ENCODE measurements at places on chromosomes 4 and X.

DNA sequence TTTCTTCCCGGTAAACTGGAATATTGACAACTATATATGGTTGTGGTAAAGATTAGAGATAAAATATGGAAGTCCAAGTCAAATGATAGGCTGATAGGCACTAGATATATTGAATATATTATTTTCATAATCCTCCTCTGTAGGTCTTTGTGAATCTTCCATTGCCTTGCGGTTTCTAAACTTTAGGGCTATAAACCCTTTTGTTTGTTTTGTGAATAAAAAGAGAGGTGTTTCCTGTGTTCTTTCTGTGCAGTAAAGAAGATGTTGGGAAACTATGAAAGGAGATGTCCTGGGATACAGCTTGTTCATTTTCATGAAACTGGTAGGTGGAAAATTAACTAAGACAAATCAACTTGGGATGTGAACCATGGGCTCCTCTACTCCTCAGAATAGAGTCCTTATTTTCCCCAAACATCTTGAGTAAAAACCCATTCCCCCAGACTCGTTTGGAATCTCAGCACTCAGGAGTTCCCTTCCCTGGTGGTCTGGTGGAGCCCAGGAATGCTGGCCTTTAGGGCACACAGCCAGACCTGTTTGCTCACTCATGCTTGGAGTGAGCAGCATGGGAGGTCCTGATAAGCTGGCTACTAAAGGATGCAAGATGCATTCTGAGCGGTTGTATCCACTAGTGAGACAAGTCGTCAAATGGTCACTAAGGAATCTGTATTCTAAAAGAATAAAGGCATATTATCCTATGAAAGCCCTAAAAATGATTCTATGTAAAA, 22.2 kb downstream of the PRDM8 start:
- DNase-seq, result no peak

DNA sequence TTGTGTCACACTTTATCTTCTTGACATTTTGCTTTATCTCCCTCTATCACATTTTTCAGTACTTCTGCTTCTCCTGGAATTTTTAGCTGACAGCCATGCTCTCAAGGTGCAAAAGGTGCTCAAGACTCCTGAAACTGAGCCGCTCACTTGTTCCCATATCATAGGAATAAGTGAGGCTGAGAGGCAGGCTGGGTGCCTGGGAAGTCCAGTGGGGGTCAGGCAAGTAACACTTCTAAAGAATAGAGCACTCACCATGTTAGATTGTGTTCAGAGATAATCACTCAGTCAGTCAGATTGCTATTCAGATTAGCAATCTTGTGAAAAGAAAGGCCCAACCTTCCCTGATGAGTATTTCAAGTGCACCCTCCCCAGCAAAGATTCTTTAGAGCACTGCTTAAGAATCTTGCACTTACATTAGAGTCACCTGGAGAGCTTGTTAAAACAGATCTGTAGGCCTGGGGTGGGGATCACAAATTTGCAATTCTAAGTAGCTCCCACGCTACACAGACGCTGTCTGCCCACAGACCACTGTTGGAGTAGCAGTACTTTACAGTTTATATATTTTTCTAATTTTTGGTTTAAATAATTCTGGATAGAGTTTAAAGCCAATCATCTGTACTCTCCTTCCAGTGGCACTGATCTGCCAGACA, 23.1 kb upstream of the LRAT start:
- no peak for DNase-seq

DNA sequence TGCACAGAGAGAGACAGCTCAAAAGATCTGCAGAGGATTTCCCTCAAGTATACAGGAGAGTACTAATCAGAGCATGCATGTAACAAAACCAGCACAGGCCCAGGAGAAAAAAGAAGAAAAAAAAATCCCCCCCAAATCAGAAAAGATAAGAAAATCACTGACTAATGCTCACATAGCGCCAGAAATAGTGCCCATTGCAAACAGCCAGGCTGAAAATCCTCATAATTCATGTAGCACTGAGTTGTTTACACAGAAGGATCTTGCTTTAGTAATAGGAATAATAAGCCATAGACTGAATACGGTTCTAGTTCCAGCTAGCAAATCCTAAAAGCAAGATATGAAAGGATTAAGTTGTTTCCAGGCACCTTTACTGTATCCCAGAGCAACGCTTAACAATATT, 51.8 kb upstream of the MAGEC2 start:
- DNase-seq, result no peak

DNA sequence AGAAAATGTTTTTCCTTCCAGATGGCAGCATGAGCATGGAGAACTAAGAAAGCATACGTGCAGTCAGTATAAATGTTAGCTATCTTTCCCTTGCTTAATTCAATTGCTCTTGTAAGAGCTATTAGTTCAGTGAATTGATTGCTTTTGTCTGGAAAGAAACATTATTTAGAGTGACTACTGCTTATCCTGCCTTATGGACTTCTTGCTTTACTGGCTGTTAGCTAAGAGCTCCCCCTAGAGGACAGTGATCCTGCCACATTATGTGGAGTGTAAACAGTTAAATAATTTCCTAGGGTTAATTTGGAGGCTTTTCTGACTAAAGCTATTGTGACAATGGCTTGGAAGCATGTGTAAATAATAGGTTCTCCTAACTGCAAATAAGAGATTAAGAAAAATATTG, 1402.4 kb downstream of the FAM133A start:
- DNase-seq, result no peak

DNA sequence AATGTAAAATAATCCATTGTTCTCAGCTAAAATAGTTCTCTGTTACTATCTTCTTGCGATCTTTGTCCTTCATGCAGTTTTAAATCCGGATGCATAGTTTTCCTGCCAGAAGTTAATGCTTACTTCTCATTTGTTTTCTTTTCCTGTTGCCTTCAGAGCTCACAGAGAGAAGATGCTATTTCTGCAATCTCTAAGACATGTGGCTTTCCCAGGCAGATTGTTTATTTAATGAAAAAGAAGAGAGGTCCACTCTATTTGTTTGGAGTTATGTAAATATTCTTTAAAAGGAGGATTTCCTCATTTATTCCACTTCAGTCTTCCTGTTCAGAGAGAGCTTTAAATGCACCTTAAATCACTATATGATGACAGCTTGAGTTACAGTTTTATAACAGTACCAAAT, 39.3 kb upstream of the HPGD start:
- DNase-seq, result no peak

- no peak for DNase-seq
Measured at GRCh38 chrX:15781961-15782699, 8.2 kb upstream of the ZRSR2 start.

All from cerebellar nuclear complex (tissue), 1 donor.